Activated CD8-positive, alpha-beta memory T cell treated with anti-CD3 and anti-CD28 coated beads for 4 hours (primary cell): ENCODE measurements at places on chromosomes 16 and 17.
A peak's percentile ranks its signal among the peaks of the same experiment; 100 is the strongest.

- peak; percentile 15 for DNase-seq
Observed at GRCh38 chr16:84115919-84116719, 623 bp downstream of the MBTPS1 start.

- DNase-seq: no peak
Observed at GRCh38 chr16:66948134-66948836, 12.8 kb upstream of the CES3 start.

DNA sequence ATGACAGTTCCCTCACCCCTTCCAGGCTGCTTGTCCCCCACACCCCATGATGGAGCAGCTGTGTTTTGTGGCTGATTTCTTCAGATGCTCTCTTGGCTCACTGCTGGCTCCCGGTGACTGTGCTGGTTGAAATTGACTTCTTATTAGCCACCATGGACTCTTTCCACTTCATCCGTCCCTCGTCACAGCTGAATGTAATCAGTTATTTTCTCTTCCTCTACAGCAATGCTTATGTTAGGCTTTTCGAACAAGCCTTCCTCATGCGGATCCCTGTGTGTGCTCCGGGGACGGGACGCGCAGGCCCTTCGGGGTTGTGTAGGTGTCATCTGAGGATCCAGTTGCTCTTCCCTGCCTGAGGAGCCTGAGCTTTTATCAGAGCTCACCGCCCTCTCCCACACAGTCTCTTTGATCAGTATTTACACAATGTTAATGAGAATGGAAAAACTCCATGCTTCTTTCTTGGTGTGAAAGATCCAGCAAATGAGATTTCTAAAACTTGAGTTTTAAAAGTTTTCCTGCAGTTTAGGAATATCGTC is 87.5 kb downstream of the RPTOR start:
- DNase-seq: no peak

DNA sequence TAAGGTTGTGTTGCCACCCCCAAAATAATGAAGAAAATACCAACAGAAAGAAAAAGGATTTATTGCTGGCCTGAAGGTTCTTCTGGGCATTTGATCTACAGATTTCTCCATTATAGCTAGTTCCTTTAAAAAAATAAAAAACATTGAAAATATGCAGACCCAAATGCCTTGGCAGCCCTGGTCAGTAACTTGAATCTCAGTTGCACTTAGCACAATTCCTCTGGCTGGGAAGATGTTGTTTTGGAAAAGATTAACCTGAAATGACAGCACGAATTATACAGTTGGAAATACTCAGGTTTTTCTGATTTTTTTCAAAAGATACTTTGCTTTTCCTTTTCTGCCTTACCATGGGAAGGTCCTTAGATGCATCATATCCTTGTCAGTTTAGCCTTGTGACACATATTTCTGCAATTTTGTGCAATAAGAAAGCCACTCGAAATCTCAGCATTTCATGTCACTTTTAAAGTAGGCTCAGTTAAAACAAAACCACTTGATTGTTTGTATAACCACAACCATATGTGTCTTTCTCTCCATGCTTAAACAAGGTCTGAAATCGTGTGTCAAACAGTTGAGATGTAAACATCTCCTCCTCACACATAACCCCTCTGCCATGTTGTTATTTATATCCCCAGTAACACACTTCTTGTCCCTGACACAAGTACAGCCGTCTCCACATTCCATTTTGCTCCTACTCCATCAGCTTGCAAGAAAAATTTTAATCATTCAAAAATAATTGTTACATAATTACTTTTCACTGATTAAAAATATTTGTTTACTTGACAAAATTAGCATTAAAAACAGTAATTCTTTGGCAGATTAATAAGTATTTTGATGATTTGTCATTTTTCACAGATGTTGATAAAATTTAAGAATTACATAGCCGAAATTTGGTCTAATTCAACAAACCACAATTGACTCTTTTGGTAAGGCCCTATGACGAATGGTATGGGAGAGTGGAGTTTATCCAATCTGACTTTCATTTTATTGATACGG is 61.1 kb downstream of the SIAH1 start:
- no peak for DNase-seq

DNA sequence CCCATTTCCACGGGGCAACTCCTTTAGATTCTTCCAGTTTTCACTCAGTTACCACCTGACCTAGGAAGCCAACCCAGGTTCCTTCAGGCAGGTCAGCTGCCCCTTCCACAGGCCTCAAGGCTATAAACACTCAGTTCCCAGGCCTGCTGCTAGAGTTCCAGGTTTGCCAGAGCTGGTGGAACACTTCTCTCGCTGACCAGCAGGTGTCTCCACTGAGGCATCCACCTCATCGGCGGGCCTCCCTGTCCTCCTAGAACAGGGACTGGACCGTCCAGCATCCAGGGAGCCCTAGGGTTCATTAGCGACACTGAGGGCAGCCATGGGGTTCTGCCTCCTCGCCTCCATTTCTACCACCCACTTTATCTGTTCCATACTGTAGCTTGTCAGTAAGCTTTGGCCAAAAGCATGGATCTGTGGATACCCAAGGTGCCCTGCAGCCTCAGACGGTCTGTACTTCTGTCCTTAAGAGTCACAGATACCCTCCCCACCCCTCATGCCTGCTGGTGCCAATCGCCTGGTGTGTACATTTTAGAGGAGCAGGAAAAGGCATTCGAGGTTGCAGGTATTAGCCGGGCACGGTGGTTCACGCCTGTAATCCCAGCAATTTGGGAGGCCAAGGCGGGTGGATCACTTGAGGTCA is 29.0 kb downstream of the PIMREG start:
- DNase-seq: peak; percentile 30

GRCh38 chr16:1791943-1792812 is 1.3 kb downstream of the IGFALS start:
- no peak for DNase-seq

DNA sequence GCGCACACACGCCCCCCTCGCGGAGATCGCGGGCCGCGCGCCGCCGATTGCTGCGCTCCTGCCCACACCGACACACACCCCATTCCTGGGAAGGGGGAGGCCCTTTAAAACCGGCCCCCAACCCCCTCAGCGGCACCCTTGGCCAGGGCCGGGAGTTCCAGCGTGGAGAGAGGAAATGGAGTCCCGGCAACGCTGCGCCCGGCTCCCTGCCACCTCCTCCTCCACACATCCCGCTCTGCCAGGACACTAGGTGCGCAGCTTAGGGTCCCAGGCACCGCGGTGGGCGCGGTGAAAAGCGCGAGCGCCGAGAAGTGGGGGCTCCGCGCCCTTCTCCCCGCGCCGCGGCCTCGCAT is 397 bp downstream of the CDC42EP4 start:
- no peak for DNase-seq

DNA sequence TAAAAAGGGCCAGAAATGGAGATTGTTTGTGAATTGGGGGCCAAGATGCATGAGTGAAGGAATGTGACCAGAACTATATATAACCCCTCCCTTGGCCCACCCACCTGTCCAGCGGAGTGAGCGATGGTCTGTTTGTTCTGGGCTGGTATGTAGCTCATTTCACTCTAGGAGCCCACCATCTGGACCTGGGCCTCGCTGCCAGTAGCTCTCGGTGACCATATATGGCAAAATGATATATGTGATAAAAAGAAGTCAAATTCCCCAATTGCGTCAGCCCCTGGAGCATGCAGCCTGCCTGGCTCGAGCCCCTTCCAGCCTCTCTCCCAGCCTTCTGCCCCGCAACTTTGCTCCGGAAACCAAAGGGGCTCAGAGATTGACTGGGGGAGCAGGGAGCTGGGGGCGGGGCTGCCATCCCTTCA is 47.3 kb downstream of the CCDC42 start:
- no peak for DNase-seq

- no peak for DNase-seq
Observed at GRCh38 chr16:81921843-81922584, 89.3 kb downstream of the SDR42E1 start.
